ENCODE measurements at places on chromosomes 16 and 17. TPM values are rescaled to one million over a fixed set of nuclear protein-coding genes. Genes with fewer than 3 reads are reported as not detected.

The DPEP2 gene
- total RNA-seq = not detected

GRCh38 chr16:83952940-83953795 lies at the start of gene OSGIN1:
Gene OSGIN1 (plus strand): TSS chr16:83953240. CDS start chr16:83957672, 4,432 bp downstream.
- DNase-seq = peak; percentile 82

- DNase-seq = no peak
Measured at GRCh38 chr17:44187131-44187899, 543 bp downstream of the TMUB2 start.

GRCh38 chr17:3691617-3692067 lies 4.3 kb downstream of the P2RX5 start:
- no peak for DNase-seq

The IL17C gene
- not detected for total RNA-seq

The KRTAP9-4 gene
- total RNA-seq = not detected

The KRTAP3-2 gene
- total RNA-seq = not detected
